ENCODE measurements at places on chromosomes 2 and 18.
A peak's percentile ranks its signal among the peaks of the same experiment; 100 is the strongest.

DNA sequence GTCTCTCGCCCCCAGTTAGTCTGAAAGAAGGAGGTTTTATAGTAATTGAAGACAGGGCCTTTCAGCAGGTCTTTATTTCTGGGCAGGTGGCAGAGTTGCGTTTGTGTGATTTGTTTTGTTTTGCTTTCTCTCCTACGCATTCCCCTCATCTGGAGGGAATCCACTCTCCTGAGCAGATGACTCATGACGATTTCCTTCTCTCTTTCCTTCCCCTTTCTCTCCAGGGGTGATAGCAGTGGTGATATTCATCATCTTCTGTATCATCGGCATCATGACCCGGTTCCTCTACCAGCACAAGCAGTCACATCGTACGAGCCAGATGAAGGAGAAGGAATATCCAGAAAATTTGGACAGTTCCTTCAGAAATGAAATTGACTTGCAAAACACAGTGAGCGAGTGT is 888.8 kb downstream of the CNTNAP5 start:
- H3K36me3 ChIP-seq = no peaks in the 10 kb centered on the region
- H3K4me1 ChIP-seq = no peaks in the 10 kb centered on the region
- H3K4me3 ChIP-seq = no peak overlapping the region
- no peak for ATAC-seq
- H3K27ac ChIP-seq = no peak overlapping the region

DNA sequence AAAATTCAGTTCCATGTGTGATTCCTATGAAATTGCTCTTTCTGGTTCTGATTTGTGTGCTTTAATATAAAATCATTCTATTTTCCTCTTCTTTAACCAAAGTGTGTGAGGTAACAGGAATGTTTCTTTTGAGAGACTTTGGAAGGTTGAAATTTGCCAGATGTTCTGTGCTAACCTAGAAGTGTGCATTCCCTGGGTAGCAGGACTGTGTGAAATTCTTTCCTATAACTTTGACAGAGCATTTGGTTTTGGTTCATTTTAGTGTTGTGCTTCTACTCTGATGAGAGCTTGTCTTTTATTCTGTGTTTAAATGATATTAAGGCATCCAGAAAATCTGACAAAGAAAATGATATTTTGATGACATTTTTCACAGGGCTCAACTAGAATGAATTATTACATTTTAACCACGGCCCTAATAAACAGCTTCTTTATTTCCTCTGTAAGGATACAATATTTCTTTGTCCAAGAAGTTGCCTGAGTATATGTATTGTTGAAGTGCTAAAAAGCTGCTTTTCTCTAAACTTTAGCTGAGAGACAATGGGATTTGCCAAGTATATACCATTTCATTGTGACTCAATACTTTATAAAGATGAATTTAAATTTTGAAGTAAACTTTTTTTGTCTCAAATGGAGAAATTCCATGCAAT is 34.7 kb upstream of the DLX1 start:
- H3K27me3 ChIP-seq = no peaks in the 10 kb centered on the region
- H3K27ac ChIP-seq = no peak overlapping the region
- no peaks in the 10 kb centered on the region for H3K4me1 ChIP-seq

DNA sequence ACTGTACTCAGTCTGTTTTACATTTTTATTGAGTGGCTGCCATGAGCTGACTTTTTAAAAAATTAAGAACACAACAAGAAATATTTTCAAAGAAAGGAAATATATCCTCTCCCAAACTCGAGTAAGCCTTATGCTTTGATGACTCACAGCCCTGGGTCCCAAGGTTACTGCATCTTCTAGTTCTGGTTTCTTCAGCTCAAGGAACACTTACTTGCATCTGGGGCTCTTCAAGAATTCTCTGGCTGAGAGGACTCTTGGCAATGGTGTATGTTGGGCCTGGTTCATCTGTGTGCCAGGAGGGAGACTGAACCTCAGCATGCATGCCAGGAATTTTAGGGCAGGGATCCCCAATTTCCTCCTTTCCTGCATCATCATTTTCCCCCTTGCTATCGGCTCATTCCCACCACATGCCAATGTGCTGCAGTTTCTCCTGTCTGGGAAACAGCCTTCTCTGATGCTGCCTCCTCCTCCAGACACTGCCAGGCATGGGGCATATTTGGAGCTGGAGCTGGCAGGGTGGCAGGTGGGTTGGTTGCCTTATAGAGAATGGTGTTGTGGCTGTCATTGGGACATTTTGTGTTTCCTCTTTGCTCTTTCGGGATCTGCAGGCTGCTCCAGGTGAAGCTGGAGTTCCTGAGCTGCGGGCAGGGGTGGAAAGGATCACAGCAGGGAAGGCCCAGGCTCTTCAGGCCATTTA is 192.2 kb upstream of the HS6ST1 start:
- no peaks in the 10 kb centered on the region for H3K36me3 ChIP-seq
- H3K27me3 ChIP-seq = peaks cover 7% of the 10 kb centered on the region
- no peak overlapping the region for H3K4me3 ChIP-seq
- no peaks in the 10 kb centered on the region for H3K4me1 ChIP-seq

DNA sequence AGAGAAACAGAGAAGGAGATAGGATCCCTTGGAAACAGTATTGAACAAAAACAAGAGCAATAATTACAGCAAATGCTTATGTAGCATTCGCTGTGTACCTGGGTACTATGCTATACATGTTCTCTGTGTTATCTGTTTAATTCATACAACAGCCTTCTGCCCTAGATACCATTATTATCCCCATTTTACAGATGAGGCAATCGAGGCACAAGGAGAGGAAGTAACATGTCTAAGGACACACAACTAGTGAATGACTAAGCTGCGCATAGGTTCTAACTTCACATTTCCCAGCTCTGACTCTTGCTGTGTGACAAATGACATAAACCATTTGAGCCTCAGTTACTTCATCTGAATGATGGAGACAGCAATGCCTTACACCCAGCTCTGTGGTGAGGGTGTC is 70.5 kb downstream of the VSNL1 start:
- no peak for ATAC-seq
- H3K36me3 ChIP-seq = no peaks in the 10 kb centered on the region
- no peaks in the 10 kb centered on the region for H3K4me1 ChIP-seq
- H3K27ac ChIP-seq = no peak overlapping the region

- H3K36me3 ChIP-seq = no peaks in the 10 kb centered on the region
- no peak overlapping the region for H3K27ac ChIP-seq
- H3K4me1 ChIP-seq = no peaks in the 10 kb centered on the region
- no peak for ATAC-seq
Observed at GRCh38 chr2:225334514-225334913, 65.0 kb upstream of the NYAP2 start.

DNA sequence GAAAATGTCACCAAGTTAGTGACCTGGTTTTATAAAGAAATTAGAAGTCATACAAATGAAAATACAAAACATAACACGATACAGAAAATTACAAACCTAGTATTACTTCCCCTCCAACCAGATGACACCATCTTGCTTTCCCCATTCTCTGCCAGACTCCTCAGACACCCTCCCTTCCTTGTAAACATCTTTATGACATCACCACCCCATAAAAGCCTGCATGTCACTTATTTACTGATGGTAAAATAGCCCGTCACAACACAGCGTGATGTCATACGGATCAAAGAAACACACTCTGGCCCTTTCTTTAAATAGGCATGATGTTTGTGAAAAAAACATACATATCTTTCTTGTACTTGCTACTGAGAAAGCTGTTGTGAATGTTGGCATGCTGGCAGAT is 254.8 kb upstream of the SOX11 start:
- no peaks in the 10 kb centered on the region for H3K27me3 ChIP-seq
- no peak overlapping the region for H3K4me3 ChIP-seq
- ATAC-seq = no peak
- H3K4me1 ChIP-seq = no peaks in the 10 kb centered on the region

GRCh38 chr2:2326068-2327040 is 4.7 kb downstream of the MYT1L start:
- no peak overlapping the region for H3K4me3 ChIP-seq
- H3K4me1 ChIP-seq = no peaks in the 10 kb centered on the region
- H3K36me3 ChIP-seq = no peaks in the 10 kb centered on the region
- H3K27ac ChIP-seq = no peak overlapping the region

DNA sequence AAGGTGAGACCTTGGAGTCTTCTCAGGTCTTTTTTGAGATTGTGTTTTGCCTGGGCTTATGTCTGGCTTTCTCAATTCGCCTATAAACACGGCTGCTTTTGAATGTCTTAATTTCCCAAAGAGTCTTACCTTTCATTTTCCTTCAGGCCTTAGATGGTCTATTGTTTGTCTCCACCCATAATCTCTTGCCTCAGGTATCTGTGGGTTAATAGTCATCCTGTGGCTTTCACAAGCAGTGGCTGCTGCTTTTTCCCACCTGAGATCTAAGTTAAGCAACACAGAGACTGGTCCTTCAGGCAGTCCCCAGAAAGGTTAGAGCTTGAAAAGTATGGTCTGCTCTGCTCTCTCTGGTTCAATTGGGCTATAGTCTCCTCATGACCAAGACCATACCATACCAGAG is 275.3 kb downstream of the INSIG2 start:
- ATAC-seq = no peak
- no peaks in the 10 kb centered on the region for H3K4me1 ChIP-seq
- H3K4me3 ChIP-seq = no peak overlapping the region
- no peaks in the 10 kb centered on the region for H3K36me3 ChIP-seq
- H3K27me3 ChIP-seq = peaks cover 31% of the 10 kb centered on the region

DNA sequence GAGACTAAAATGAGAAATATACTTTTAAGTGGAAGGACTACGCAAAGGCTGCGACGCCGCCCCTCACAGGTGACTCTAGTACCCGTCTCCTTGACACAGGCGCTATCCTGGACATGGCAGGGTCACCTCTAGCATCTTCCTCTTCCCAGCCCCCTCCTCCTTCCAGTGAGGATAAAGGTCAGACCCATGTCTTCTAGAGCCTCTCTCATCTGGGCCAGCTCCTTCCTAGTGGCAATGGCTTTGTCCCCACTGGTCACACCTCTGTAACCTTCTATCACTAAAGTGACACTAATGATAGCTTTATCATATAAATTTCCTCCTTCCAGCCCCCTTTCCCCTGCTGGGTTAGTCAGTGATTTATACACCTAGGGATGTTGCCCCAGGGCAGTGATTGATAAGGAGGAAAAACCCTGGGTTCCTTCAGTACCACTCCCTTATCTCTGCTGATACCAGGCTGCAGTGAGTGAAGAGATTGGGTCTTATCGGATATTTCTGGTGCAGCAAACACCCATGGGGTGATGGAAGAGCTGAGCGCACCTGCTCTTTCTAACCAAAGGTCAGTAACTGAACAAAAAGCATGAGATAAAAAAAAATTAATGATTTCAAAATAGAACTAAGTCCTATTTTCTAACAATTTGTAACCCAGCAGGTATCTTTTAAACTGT is 62.0 kb upstream of the FZD5 start:
- peaks cover 17% of the 10 kb centered on the region for H3K36me3 ChIP-seq
- peaks cover 5% of the 10 kb centered on the region for H3K4me1 ChIP-seq
- no peaks in the 10 kb centered on the region for H3K27me3 ChIP-seq
- no peak overlapping the region for H3K4me3 ChIP-seq

DNA sequence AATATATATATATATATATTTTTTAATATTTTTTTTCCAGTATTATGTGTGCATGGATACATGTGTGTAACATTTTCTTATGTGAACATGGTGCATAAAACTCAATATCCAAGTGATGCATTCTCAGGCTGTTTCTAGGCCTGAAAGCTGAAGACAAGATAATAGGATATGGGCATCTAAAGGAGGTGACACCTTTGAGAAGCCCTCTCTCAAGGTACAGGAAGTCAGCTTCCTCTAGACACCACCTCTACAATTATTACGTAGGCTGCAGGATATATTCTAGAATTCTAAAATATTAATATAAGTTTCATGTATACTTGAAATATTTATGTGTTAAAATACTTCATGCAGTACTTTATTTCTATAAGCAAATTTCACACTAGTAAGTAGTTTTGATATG is 327.5 kb downstream of the PTPRM start:
- H3K4me3 ChIP-seq = no peak overlapping the region
- ATAC-seq = no peak

GRCh38 chr2:84121-84520 is 37.8 kb upstream of the FAM110C start:
- H3K27me3 ChIP-seq = peaks cover 16% of the 10 kb centered on the region
- H3K4me3 ChIP-seq = no peak overlapping the region

DNA sequence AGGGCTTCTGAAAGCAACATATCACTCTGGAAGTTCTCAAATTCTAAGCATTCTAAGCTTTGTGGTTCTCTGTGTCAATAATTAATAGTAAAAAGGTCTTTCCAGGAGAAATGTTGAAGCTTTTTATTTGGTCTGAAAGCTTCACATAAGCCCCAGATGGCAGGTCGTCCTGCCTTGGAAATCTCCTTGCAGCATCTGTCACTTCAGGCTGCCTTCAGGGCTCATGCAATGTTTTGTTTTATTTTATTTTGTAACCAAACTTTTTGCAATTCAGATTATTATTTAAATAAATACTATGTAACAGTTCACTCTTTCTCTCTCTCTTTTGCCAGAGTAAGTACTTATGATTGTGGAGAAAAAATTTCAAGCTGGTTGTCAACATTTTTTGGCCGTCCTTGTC is 46.7 kb upstream of the FHOD3 start:
- ATAC-seq = no peak
- no peaks in the 10 kb centered on the region for H3K4me1 ChIP-seq
- no peaks in the 10 kb centered on the region for H3K36me3 ChIP-seq
- H3K27ac ChIP-seq = no peak overlapping the region

- ATAC-seq = no peak
- H3K4me3 ChIP-seq = no peak overlapping the region
- H3K27me3 ChIP-seq = peaks cover 15% of the 10 kb centered on the region
- no peaks in the 10 kb centered on the region for H3K4me1 ChIP-seq
Observed at GRCh38 chr2:236830926-236831325, 254.8 kb upstream of the COPS8 start.

- no peaks in the 10 kb centered on the region for H3K4me1 ChIP-seq
- H3K27ac ChIP-seq = no peak overlapping the region
- H3K36me3 ChIP-seq = no peaks in the 10 kb centered on the region
- peaks cover 11% of the 10 kb centered on the region for H3K27me3 ChIP-seq
- no peak for ATAC-seq
Observed at GRCh38 chr2:134522496-134523455, 196.0 kb downstream of the TMEM163 start.

GRCh38 chr18:3481696-3482210 is 31.8 kb downstream of the TGIF1 start:
- peaks cover 4% of the 10 kb centered on the region for H3K4me1 ChIP-seq
- no peak overlapping the region for H3K4me3 ChIP-seq
- peaks cover 5% of the 10 kb centered on the region for H3K27me3 ChIP-seq
- no peaks in the 10 kb centered on the region for H3K36me3 ChIP-seq
- ATAC-seq = peak; percentile 37
- no peak overlapping the region for H3K27ac ChIP-seq

- no peak for ATAC-seq
- no peak overlapping the region for H3K4me3 ChIP-seq
- no peaks in the 10 kb centered on the region for H3K36me3 ChIP-seq
- H3K27me3 ChIP-seq = peaks cover 34% of the 10 kb centered on the region
Observed at GRCh38 chr2:216678813-216679657, 16.3 kb downstream of the IGFBP5 start.

DNA sequence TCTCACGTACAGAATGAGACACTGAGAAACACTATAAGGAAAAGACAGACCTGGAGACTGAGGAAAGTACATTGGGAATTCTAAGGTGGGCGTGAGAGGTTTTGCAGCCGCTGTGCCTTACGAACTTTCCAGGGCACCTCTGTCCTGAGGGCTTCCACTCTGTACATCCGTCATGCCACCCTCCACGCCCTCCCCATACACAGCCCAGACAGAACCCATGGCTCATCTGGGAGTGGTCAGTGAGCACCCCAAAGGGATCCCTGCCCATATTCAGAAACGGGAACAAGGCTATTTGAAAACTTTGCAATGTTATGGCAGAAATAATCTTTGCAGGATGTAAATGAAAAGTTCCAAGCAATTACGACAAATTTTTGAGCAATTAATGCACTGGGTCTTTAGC is 95.4 kb upstream of the ZNF532 start:
- no peak overlapping the region for H3K4me3 ChIP-seq
- H3K4me1 ChIP-seq = no peaks in the 10 kb centered on the region
- H3K27me3 ChIP-seq = peaks cover 31% of the 10 kb centered on the region
- no peak for ATAC-seq
- no peaks in the 10 kb centered on the region for H3K36me3 ChIP-seq
- no peak overlapping the region for H3K27ac ChIP-seq
